Natural killer cell (primary cell): ENCODE measurements at places on chromosomes 16 and 17.

DNA sequence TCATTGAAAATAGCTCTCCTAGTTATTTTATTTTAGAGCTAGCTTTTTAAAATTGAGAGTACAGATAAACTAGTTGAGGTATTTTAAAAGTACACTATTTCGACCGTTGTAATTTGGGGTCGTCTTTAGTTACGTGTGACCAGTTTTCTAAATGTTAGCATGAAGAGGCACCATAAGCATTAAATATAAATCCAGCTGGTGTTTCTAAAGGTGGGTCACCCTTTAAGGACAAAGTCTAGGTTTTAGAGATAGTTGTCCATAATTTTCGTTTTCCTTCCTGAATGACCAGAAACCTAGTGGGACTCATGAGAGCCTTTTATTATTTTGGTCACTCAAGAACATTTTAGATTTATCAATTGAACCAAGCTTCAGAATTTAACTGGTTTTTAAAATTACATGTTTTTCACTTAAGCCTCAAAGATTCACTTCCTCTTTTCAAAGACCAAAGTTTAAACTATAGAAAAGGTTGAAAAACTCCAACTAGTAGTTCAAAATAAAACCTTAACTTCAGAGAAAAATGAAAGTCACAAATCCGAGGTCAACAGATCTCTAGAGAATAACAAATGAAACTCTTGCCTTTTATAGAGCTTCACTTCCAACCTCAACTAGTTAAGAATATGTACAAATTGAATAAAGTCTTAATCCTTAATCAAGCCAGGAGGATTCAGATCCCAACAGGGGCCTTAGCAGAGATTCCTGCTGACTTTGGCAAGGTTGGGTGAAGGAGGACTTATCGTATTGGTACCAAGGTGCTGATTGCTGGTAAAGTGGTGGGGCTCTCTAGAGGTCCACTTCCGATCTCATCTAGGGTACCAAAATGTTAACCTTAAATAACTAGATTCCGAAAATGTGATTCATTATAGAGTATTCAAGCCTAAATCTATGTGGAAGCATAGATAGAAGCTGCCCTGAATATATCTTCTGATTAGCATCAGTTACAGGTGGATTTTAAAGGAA lies 32.5 kb downstream of the PHKB start:
- no peak for DNase-seq

DNA sequence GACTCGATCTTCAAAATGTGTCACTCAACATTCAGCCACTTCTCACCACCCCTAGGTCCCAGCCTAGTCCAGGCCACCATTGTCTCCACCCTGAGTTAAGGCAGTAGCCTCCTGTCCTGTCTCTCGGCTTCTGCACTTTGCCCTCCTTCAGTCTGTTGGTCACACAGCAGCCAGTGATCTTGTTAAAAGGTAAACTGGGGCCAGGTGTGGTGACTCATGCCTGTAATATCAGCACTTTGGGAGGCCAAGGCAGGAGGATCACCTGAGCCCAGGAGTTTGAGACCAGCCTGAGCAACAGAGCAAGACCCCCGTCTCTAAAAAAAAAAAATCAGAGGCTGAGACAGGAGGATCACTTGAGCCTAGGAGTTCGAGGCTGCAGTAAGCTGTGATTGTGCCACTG lies 25.8 kb downstream of the WWP2 start:
- no peak for DNase-seq

DNA sequence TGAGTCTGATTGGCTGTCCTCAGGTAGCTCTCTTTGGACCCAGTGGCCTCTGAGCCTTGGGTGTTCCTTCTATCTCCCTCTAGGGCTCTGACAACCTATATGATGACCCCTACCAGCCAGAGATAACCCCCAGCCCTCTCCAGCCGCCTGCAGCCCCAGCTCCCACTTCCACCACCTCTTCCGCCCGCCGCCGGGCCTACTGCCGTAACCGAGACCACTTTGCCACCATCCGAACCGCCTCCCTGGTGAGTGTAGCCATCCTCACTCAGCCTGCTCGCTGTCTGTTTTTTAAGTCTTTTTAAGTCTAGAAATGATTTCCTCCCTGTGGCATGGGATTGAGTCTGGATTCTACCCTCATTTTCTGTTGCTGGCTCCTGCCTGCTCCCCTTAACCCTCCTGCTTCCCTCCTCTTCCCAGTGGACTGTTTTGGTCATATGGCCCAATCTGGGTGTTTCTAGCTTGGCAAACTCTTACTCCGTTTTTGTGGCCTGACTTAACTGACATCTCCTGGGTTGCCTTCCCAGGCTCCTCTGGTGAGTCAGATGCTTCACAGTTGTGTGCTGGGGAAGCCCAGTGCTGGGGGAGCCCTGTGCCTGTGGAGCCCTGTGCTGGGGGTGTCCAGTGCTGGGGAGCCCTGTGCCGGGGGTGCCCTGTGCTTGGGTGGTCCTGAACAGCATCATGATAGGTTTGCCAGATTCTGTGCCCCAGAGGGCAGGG lies 9.9 kb downstream of the TAOK2 start:
- DNase-seq: no peak

DNA sequence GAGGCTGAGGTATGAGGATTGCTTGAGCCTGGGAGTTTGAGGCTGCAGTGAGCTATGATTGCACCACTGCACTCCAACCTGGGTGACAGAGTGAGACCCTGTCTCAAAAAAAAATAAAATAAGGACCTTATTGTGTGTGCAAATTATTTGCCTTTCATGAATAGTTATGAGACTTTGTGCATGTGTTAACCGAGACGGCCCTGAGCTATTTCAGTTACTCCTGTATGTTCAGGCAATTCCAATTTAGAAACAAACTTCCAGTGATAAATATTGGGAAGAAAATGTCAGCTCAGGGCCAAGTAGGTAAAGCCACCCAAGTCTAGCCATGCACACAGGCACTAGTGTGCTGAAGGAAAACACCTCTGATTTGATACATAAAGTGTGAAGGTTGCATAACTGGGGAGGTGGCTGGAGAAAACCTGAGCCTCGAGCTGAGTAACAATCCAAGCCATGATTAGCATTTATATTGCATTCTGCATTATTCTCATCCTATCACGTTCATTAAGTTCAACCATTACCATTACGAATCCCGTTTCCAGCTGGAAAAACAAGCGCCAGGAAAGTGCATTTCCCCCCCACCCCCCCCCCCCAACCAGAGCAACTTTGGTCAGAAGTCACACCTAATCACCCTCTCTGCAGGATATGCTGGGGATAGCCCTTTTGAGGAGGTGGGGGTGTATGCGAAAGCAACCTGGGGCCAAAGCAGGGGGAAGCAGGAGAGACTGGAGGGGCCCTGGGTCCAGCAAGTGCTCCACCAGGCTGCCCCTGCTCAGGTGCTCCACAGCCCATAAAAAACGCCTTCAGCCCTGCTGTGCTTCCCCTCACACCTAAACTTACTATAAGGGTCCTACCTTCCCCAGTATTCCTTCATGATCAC lies 18.6 kb upstream of the ENDOV start:
- no peak for DNase-seq

GRCh38 chr16:66344533-66345145 lies 21.9 kb upstream of the CDH5 start:
- DNase-seq: no peak

DNA sequence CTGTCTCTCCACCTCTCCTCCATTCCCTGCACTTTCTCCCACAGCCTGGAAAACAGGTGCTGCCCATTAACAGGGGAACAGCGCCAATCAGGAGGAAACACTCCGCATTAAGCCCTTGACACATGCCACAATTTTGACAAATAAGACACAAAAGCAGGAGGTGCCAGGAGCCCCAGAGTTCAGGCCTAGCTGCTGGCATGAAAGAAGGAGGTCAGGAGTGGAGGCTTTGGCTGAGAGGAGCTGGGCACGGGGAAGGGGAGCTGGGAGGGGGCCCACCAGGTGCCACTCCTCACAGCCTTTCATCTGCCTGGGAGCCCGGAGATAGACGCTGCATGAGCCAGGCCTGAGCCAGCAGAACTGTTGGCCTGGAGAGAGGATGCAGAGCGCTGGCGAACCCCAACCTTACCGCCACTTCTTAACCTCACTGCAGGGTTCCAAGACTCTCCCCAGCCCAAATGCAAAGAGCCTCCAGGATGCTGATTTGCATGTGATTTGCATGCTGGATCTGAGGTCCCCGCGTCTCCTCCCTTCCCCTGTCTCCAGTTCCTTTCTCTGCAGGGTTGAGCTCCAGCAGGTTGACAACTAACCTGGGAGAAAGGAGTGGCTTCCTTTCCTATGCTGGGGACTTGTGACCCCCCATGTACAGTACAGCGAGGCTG lies 139.8 kb upstream of the SDK2 start:
- no peak for DNase-seq

DNA sequence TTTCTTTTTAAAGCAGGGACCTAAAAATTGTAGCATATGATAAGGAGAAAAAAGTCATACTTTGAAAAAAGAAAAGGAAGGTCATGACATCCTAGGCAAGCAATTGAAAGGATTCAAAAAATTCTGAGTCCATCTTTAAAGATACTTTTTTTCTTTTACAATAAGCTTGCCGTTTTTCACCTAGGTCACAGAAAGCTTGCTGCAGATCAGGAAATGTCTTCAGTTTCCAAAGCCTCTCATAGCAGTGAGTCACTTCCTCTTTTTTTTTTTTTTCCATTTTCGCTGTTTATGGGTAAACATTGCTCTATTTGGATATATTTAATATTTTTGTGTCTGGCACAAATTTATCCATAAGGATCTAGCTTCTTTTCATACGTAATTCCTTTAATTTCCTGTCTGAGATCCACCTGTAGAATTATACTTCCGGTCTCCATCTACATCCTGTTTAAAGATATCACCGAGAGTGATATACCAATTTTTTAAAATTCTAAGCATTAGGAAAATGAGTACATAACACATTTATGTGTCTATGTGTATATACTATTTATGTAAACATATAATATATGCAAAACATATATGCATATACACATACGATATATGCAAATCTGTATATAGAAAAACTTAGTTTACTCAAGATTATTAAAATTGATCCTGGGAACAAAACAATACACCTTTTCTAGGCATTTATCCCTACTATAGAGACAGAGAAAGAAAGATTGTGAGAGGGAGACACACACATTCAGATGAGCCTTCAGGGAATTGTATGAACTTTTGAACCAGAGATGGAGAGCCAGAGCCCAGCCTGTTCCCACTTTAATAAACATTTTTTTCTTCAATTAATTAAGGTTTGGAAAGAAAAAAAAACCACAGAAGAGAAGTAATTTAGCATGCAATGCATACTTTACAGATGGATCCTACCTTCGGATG lies 134.4 kb downstream of the SKAP1 start:
- no peak for DNase-seq

- DNase-seq: peak; percentile 41
These were observed 714 bp downstream of the ACSF3 start for GRCh38 chr16:89094252-89094879.

DNA sequence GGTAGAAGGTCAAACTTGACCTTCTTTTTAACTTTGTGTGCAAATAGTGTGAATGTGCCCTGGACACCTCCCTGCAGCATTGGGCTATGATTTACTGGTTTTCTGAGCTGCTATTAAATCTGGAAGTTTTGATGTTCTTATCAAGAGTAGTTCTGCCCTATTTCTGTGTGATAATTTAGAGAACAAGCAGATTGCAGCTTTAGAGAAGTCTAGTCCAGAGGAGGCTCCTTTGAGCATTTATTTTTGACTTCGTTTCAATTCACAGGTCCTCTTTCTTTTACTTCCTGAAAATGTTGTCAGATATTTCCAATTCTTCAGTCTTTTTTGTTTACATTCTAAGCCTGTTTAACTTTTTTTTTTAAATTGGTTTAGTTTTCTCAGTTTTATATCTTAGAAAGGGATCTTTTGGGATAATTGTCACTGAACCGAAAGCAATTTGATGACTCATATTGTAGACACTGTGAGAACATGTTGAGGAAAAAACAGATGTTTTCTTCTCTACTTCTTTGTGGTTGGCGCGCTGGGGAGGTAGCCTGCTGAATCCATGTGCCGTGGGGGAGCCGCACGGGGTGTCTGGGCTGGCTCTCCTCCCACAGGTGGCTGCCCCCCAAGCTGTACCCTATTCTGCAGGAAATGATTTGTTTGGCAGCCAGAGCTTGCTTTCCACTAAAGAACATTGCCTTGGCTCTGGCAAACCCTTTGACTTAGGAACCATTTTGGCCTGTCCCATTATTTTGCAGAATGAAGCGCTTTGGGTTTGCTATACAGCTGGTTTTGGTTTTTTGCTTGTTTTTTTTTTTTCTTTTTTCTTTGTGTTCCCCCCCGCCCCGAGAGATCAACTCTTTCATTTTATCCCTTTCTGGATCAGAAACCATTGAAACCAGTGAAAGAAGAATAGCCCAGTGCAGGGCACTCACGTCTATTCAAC lies 53.4 kb downstream of the MFSD11 start:
- DNase-seq: peak; percentile 47

- DNase-seq: no peak
These were observed 10.6 kb downstream of the RAB40B start for GRCh38 chr17:82687871-82688270.

GRCh38 chr16:30820952-30821421 lies 34.0 kb upstream of the ZNF629 start:
- DNase-seq: no peak

DNA sequence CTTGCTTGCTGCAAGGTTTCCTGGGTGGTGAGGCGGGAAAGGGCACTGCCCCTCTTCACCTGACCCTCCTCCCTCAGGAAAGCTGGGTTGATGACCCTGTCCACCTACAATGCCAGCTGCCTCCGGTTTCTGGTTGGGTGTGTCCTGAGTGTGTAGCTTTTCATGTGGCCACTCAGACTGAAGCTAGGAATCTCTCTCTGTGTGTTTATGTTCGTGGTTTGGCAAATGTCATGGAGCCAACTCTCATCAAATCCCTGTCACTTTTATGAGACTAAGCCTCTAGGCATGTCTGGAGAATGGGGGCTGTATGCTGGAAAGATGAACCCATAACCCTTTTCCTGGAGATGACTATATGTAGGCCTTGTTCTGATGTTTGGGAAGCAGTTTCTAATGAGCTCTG lies 17.1 kb downstream of the PLEKHG4 start:
- no peak for DNase-seq

GRCh38 chr17:27180322-27180721 lies 113.6 kb upstream of the WSB1 start:
- DNase-seq: no peak

- DNase-seq: no peak
These were observed 34.8 kb downstream of the WDR45B start for GRCh38 chr17:82613283-82614094.

- DNase-seq: peak; percentile 78
These were observed 7.5 kb downstream of the LDHD start for GRCh38 chr16:75108792-75109731.

- no peak for DNase-seq
These were observed 38.3 kb downstream of the ZZEF1 start for GRCh38 chr17:4104506-4104905.

DNA sequence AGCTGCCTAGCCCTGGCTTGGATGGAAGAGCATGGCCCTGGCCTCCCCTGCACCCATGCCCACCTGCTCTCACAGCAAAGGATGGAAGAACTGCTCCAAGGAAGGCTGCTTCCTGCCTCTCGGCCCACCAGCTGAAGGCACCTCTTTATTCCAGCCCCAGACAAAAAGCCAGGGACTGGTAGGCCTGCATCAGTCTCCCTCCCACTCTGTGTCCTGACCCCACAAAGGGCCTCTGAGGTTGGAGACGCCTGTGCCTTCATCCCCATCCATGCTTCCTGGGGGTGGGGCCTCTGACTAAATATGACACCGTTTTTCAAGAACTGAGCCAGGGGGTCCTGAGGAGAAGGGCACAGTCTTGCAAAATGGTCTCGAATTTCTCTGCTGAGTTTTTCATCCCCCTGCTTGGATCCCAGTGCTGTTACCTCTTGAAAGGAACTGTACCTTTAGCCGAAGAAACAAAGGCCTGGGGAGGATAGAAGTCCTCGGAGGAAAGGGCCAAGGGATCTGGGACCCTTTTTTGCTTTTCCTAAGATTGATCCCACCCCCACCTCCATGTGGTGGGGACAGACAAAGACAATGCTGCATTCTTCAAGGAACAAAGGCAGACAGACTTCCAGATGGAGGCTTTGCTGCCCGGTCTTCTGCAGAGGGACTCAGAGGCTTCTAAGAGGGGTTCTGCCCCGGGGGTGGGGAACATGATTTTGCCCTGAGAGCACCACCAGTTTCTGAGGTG lies 5.2 kb downstream of the C17orf50 start:
- DNase-seq: no peak
